ENCODE measurements at places on chromosomes 5 and 9.

- peak; percentile 30 for DNase-seq
Measured at GRCh38 chr9:125829743-125830142, 82.6 kb downstream of the PBX3 start.

DNA sequence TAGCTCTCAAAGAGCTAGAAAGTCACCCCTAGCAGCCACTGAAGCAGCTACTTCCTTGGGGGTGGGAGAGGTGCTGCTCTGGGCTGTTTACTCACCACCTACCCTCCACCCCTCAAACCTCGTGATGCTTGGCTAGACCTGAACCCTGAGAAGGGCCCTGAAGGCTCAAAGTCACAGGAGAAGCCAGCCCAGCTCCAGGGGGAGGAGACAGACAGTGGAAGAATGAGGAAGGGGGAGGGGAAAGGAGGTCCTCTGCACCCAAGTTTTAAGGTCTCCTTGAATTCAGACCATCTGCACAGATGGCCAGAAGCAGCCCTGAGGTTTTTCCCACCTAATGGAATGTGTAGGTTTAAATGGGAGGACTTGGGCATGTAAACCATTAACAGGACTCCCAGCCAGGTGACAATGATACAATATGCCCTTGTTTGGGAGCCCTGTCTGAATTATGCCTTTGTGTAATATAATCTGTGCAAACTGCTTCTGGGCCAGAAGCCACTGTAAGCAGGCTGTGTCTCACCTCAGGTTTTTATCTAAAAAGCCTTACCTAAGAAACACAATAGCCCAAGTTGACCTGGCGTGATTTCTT lies 180.5 kb downstream of the PIK3R1 start:
- DNase-seq: no peak

DNA sequence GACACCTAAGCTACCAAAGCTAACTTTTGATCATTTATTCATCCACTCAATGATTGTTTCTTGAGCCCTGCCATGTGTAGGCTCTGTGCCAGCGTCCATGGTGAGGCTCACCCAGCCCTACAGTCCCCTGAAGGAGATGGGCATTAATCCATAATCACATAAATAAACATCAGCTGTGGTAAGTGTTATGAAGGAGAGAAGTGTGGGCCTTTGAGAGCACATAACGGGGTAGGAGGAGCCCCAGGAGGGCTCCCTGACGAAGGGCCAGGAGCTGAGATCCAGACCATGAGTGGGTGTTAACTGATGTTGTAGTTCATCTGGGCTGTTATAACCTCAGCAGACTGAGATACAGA lies 53.9 kb upstream of the AFAP1L1 start:
- no peak for DNase-seq

DNA sequence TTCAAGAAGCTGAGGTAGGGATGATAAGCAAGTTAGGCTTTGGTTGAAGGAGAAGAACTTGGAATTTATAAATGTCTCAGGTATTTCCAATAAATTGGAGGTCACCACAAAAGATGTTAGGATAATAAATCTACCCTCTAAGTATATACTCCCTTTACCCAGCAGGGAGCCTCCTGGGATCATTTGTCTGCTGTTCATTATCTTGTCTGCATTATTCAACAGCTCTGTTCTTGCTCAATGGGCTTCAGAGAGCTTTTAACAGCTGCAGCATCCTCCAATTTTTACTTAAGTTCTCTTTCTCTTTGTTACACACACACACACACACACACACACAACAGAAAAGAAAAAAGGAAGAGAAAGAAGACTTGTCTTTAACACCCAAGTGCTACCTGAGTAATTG lies 51.7 kb upstream of the VPS13A start:
- no peak for DNase-seq

DNA sequence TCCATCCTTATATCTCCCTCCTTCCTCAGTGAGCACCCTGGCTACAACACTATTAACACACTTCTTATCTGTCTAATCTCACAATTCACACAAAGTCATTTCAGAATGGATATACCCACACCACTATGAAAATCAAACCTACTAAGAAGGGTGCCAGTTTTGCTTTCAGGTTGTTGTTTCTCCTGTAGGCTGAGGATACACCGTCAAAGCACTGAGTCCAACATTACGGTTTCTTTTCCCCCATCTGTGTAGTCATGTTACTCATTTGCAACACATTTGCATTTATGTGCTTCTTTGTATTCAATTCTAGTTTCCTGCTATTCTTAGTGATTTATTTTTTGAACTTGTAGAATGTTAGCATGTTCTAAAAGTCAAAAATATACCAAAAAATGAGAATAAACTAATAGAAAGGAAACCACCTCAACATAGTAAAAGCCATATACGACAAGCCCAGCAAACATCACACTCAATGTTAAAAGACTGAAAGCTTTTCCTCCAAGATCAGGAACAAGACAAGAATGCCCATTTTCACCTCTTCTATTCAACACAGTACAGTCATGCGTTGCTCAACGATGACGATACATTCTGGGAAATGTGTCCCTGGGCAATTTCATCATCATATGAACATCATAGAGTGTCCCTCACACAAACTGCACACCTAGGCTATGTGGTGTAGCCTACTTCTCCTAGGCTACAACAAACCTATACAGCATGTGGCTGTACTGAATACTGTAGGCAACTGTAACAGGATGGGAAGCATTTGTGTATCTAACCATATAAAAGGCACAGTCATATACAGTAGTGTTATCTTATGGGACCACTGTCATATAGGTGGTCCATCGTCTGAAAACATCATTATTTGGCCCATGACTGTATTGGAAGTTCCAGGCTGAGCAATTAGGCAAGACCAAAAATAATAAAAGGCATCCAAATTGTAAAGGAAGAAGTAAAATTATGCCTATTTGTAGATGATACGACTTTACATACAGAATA lies 6.3 kb downstream of the ROR2 start:
- DNase-seq: no peak

GRCh38 chr5:57037355-57037754 lies 85.4 kb upstream of the MIER3 start:
- no peak for DNase-seq

GRCh38 chr5:93588352-93589151 lies 5.5 kb downstream of the NR2F1 start:
- no peak for DNase-seq

GRCh38 chr9:96483733-96484390 lies 33.9 kb downstream of the HABP4 start:
- DNase-seq: no peak

- DNase-seq: no peak
Measured at GRCh38 chr5:109692852-109693251, 3.1 kb downstream of the MAN2A1 start.

- no peak for DNase-seq
Measured at GRCh38 chr5:55471468-55471867, 63.3 kb downstream of the PLPP1 start.

- DNase-seq: no peak
Measured at GRCh38 chr5:82100303-82101077, 128.7 kb downstream of the ATG10 start.

DNA sequence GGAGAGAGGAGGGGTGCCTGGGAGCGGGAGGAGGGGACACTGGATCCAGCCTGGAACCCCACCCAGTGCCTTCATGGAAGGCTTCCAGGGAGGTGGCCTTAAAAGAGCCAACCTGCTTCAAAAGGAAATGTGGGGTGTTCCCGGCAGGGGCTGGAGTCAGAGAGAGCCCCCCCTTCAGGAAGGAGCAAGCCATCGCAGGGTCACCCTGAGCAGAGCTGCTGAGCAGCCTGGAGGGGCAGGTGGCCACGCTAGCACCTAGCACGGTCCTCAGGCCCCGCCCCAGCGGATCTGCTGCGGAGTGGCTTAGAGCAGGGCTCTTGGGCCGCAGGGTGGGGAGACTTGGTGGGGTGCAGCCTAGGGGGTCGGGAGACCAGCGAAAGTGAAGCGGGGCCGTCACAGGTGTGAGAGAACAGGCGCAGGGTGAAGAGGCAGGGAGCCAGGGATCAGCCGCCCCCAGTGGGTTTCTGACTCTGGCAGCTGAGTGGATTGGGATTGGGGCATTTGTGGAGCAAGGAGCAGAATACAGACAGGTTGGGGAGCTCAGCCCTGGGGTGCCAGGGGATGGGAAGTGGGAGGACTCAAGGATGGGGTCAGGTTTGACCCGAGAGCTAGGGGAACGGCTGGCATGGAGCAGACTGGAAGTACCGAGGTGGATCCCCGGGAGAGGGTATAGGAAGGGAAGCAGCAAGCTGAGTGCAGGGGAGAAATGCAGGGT lies 1.5 kb downstream of the LCN2 start:
- no peak for DNase-seq

DNA sequence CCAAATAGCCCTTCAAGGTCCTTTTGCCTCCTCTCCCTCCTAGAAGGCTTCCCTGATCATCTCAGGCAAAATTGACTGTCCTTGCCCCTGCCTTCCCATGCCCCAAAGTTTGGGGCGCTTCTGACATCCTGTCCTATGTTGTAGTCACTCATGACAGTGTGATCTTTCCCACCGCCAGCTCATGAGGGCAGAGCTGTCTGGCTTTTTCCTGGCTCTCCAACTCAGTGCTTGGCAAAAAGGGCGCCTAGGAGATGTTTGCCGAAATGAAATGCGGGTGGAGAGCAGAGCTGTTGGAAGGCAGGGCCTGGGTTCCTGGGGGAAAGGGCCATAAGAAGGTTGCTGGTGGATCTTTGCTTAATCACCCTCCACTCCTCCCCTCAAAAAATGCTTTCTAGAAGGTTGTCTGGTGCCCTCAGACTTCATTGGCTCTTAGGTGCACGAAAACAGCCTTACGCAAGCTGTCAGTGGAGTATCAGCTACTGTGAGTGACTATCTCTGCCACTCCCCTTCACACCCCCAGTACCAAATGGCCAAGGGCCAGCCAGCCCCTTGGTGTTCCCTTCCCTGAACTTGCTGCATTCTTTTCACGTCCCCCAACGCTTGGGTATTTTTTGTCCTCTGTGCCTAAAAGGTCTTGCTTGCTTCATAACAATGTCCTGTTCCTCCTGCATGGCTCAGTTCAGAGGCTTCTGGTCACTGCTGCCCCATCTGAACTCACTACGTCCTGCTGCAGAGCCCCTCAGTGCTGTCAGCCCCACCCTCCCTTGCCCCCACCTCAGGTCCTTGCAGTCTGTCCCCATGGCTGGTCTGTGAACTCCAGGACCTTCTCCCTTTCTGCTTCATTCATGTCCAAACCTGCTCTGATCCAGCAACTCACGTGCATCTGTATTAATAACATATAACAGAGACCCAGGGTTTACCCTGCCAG lies 2.6 kb upstream of the SLC25A51 start:
- DNase-seq: no peak

GRCh38 chr5:123659495-123659894 lies 147.5 kb downstream of the CSNK1G3 start:
- DNase-seq: no peak

DNA sequence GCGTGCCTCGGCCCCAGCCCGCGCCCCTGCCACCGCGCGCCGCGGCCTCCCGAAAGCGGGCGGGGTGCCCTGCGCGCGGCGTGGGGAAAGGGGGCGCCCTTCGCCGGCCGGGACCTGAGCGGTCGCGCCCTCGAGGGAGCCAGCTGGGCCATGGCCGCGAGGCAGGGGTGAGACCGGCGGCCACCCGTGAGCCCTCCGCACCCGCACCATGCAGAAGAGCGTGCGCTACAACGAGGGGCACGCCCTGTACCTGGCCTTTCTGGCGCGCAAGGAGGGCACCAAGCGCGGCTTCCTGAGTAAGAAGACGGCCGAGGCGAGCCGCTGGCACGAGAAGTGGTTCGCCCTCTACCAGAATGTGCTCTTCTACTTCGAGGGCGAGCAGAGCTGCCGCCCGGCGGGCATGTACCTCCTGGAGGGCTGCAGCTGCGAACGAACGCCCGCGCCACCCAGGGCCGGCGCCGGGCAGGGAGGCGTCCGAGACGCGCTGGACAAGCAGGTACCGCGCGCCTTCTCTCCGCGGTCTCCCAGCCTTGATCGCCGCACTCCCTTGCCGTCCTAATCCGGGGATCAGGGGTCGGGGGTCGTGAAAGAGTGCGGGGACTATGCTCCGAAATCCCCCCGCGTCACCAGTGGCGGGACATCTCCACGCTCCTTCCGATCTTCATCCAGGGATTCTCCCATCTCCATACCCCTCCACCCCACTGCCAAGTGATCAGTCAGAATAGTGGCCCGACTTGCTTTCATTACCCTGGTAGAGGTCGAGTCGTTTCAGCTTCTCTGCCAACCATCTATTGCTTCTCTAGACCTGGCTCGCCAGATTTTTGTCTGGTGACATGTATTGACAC lies 590 bp downstream of the RASGRF2 start:
- DNase-seq: peak; percentile 19

Measured in stimulated activated CD4-positive, alpha-beta T cell treated with anti-CD3 and anti-CD28 coated beads, Interleukin-2, amount 100 ng/mL, for 48 hours (primary cell).